ENCODE measurements at places on chromosomes 4 and X.

- no peak for DNase-seq
Observed at GRCh38 chrX:78125148-78125547, 14.3 kb downstream of the TAF9B start.

- no peak for DNase-seq
Observed at GRCh38 chr4:174423257-174423944, 98.9 kb downstream of the HPGD start.

GRCh38 chr4:13872155-13872554, 244.6 kb upstream of the BOD1L1 start:
- DNase-seq = no peak

GRCh38 chr4:77817304-77818072, 1.7 kb downstream of the CNOT6L start:
- no peak for DNase-seq

- no peak for DNase-seq
Observed at GRCh38 chrX:49270249-49270921, 792 bp downstream of the PPP1R3F start.

GRCh38 chr4:139645458-139645857, 20.2 kb upstream of the MGST2 start:
- no peak for DNase-seq

GRCh38 chrX:111339212-111339611, 68.9 kb upstream of the CAPN6 start:
- no peak for DNase-seq

DNA sequence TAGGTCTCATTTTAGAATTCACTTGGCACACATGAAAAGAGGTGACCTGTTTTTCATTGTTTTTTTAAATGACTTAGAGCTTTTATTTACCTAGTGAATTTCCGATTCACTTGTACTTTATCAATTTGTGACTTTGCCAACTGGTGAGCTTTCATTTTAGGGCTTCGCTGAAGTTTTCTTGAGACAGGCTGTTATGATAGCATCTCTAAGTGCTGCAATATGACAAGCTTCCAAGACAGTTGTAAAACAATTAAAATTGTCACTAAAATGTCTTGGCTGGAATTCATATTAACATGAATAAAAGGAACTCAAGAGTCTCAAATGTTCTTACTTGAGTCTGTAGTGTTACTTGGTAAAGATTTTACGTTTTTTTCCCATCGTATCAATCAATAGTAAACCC, 831.7 kb upstream of the GRID2 start:
- DNase-seq = no peak

GRCh38 chrX:109382332-109382731, 99.6 kb downstream of the GUCY2F start:
- no peak for DNase-seq

DNA sequence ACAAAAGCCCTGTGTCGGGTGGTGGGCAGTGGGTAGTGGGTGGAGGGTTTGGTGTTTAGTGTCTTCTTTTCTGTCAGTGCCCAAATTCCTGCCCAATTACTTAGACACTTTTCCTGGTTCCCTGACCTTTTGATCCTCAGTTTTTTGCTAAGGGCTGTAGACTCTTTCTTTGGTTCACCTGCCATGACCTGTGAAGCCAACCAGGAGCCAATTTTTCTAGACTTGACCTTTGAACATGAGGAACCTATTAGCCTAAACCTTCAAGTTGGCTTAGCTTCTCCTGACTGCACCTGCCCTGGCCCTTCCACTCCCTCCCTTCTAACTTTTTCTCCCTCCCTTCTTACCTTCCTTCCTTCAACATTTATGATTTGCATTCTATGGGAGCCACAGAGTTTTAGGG, 94.5 kb downstream of the MID1IP1 start:
- DNase-seq = no peak

DNA sequence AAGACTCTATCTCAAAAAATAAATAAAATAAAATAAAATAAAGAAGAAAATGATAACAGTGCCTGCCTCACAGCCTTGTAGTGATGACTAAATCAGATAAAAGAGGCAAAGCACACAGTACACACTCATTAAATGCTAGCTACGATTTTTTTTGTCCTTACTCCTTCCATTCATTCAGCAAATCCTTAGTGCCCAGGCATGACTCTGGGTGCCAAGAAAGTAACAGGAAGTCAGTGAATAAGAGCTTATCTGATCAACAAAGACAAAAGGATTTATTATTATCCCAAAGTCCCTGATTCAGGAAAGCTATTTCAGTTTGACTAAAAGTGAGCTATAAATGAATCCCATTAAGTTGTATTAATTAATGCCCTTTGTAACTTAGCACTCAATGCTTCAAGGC, 92.7 kb downstream of the SH3KBP1 start:
- DNase-seq = no peak

- DNase-seq = no peak
Observed at GRCh38 chr4:175871774-175872405, 59.8 kb upstream of the GPM6A start.

DNA sequence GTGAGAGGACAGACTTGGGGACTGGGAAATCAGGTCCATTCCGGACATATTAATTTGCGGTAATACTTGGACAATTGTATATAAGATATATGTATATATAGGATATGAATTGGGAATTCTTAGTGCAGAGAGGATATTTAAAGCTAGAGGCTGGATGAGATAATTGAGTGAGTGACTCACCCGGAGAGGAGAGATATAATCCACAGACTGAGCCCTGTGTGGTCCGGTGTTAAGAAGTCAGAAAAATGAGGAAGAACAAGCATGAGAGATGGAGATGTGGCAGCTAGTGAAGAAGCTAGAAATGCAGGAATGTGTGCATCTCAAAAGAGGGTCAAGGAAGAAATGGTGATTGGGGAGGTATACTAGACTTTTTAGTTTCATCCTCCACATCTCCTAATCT, 336.2 kb downstream of the SLC7A11 start:
- DNase-seq = no peak

GRCh38 chrX:131034063-131034462, 24.1 kb upstream of the ARHGAP36 start:
- no peak for DNase-seq

GRCh38 chrX:8192276-8192675, 21.2 kb upstream of the VCX2 start:
- no peak for DNase-seq

DNA sequence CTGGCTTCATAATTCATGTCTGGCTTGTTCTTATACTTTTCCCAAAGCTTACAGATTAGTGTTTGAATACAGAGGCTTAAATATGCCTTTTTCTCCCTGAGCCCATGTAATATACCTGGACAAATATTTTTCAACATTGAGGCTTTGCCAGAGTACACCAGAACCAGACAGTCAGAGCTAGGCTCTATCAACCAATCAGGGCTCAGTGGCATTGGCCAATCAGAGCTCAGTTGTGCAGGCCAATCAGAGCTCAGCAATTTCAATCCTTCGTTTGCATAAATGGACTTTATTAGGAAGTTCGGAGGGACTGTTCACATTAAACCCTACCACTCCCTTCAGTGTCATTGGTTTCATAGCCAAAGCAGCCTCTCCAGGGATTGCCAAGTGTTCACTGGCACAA, 51.2 kb upstream of the TMSB15B start:
- DNase-seq = no peak

- DNase-seq = no peak
Observed at GRCh38 chr4:41600243-41600912, 62.4 kb downstream of the LIMCH1 start.

DNA sequence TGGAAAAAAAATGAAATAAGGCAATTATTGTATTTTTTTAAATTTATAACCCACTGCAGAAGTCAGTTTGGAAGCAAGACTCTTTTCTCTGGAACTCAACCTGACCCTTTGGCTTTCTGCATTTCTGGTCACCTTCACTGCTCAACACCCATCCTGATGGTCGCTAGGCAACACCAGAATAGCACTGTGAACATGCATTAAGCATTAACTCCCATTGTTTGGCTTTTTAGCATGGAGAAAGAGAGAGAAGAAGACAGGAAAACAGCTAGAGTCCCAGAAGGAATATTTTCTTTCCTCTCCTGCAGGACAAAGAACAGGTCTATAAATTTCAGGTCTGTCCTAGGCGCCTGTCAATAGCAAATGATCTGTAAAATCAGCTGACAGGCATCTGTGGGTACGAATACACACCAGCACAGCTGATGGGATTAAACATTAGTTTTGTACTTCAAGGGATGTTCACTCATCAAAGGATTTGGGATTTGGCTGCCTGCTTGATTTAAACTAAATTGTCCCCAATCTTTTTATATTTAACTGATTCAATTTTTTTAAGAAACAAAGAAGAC, 137.2 kb upstream of the ETNPPL start:
- no peak for DNase-seq

- no peak for DNase-seq
Observed at GRCh38 chrX:136619899-136620505, 28.0 kb upstream of the CD40LG start.

- no peak for DNase-seq
Observed at GRCh38 chr4:101175896-101176676, 171.2 kb downstream of the PPP3CA start.

- DNase-seq = no peak
Observed at GRCh38 chr4:47882228-47882627, 32.2 kb downstream of the NFXL1 start.

GRCh38 chr4:120963449-120963848, 40.9 kb upstream of the PRDM5 start:
- DNase-seq = no peak

GRCh38 chr4:59060895-59061294, 1950.7 kb upstream of the IGFBP7 start:
- no peak for DNase-seq

DNA sequence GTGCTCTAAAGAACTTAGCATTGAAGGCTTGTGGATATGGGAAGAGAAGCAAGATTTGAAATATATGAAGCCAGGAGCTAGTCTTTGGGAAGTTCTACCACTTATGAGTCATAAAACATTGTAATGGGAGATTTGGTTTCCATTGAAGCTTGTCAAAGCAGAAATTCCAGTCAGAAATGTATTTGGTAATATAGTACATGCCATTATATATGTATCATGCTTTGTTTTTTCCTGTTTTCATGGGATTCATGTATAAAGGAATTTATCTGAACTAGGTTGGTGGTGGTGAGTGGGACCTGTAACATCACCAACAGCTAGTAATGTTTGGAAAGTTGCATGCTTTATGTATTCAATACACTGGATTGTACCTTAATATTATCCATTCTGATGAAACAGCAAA, 14.6 kb upstream of the DCAF8L2 start:
- DNase-seq = no peak

DNA sequence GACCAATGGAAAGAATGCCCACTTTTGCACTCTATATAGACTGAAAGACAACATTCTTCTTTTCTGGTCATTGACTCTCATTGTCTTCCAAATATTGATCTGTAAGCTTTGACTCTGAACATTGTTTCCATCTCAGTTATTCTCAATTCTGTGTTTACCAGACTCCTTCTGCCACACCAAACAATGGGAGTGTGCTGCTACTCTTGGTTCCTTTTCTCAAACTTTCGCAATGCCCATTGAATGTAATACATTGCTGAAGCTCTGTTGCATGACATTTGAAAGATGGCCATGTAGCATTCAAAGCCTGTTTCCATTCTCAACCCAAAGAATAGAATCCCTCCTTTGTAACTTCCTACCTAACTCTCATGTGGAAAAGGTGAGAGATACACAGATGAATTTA, 136.2 kb downstream of the BTC start:
- no peak for DNase-seq

DNA sequence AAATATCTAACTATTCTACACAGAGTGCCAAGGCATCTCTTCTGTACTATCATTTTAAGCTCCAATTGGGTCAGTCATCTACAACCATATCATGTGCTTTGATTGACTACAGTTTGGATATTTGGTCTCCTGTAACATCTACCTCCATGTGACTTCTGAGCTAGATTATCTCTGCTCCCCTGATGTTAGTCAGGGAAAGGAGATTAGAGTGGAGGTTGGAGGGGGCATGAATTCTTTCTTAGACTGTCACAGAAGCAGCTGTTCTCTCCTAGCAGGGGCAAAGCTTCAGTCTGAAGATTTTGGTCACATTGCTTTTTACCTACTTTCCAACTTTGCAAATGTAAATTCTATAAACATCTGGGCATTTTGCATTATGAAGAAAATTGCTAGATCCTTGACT, 62.6 kb upstream of the C4orf54 start:
- no peak for DNase-seq

GRCh38 chr4:52957835-52958631, 95.9 kb downstream of the RASL11B start:
- no peak for DNase-seq

DNA sequence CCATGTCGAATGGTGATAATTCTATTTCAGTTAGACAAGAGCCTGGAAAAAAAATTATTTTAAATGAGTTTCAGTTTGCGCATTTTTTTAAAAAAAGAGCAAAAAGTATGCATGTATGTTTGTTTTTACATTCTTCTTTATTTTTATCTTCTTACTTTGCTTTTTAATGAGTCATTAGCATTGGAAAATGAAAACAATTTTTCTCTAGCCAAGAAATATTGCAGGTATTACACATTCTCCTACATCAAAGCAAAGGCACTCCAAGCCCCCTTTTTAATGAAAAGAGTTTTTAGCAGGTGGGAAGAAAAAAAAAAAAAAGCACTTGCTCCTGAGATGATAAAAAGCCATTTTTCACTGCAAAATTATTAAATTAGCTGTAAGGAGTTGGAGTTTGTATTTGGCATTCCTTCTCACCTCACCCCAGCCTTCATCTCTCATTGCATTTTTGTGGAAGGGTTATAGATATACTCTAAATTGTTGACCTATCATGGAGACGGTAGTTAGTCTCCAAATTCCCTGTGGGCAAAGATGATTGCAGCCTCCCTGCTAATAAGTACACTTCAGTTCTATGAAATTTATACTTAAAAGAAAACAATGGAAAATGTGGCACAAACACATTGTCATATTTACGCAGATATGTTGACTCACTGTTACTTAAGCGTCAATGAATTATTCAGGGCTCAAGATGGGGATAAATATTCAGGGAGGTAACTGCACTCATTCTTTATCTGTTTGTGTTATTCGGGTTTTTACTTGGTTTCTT, 43.8 kb downstream of the PALLD start:
- DNase-seq = no peak

GRCh38 chr4:2186133-2186864, 55.6 kb downstream of the HAUS3 start:
- DNase-seq = no peak

- peak; percentile 25 for DNase-seq
Observed at GRCh38 chr4:128574706-128575105, 234.8 kb upstream of the JADE1 start.

DNA sequence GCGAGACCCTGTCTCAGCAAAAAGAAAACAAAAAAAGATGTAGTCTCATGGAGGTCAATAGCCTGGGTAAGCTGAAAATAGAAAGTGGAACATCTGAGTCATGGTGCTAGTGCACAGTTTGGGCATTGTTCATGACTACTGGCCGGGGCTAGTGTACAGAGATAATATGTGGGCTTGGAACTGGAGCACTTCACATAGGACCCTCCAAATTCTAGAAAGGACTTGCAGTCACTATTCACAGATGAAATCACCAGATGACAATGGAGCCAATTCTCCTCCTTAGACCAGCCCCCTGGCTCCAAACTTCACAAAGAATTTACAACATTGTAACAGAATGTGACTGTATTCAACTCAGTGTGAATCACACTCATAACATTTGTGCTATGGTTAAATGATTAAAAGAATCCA, 367.8 kb upstream of the SLC7A11 start:
- no peak for DNase-seq

Data from activated CD8-positive, alpha-beta memory T cell treated with anti-CD3 and anti-CD28 coated beads for 1 hour (primary cell).